Stimulated activated CD4-positive, alpha-beta T cell treated with anti-CD3 and anti-CD28 coated beads, Interleukin-1b, Interleukin-23, amount 100 ng/mL, for 1 hour (primary cell): ENCODE measurements at places on chromosomes 13 and 19.

GRCh38 chr13:99800951-99801350, 170.6 kb downstream of the ZIC5 start:
- DNase-seq = no peak

DNA sequence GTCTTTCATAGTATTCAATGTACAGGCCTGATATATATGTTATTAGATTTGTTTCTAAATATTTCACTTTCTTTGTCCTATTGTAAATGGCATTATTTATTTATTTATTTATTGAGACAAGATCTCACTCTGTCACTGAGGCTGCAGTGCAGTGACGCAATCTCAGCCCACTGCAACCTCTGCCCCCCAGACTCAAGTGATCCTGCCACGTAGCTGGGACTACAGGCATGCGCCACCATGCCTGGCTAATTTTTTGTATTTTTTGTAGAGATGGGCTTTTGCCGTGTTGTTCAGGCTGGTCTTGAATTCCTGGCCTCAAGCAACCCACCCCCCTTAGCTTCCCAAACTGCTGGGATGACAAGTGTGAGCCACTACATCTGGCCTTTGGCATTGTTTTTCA, 5.4 kb upstream of the GAS6 start:
- DNase-seq = no peak

- DNase-seq = no peak
Observed at GRCh38 chr19:17950310-17951156, 16.4 kb upstream of the KCNN1 start.

- DNase-seq = no peak
Observed at GRCh38 chr13:45472171-45472705, 7.5 kb downstream of the COG3 start.

DNA sequence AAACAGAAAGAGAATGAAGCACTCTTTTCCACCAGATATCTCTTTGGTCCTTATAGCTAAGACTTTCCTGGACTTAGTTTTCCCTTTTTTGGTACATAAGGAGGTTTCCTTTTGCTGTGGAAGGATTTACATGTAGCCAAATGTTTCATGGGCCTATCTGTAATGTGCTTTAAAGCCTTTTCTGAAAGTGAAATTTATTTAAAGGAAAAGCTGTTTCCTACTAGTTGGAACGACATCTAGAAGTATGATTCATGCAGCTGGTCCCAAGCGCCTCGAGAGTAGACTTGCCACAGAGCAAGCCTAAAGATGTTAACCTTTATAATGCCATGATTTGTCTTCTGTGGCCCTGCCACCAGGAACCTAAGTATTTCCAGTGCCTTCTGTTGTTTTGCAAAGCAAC, 390.3 kb downstream of the DLEU7 start:
- no peak for DNase-seq
